ENCODE measurements at places on chromosomes 11 and 22.

DNA sequence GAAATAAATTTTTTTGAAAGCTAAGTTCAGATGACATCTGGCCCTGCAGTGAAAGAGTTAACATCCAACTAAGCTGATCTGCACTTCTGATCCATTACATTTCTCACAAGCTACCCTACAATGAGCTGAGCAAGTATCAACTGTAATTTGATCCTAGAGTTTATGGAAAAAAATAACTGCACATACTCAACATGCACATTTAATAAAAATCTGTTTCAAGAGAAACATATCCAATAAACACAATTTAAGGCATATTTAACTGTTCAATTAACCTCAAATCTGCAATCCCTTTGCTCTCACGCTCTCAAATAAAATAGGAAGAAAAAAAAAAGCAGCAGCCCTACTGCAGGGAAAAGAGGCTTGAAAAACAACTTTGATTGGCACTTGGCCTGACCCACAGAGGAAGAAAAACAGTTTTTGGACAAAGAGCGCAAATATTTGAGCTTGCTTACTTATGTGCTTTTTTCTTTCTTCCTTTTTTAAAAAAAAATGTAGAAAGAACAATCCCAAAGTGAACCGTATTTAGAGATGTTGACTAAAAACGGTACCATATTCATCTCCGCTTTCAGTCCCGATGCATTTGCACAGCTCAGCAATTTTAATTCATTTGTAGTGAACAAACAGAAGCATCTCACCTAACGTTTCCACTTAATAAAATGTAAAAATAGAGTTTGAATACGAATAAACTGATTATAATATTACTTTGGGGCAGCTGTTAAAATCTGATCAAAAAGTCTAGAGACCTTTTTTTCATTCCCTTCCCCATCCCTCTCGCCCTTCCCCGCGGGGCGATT is 1.6 kb downstream of the SESN3 start:
- DNase-seq, result peak; percentile 41

GRCh38 chr11:127675581-127675980 is 675.0 kb upstream of the KIRREL3 start:
- no peak for DNase-seq

DNA sequence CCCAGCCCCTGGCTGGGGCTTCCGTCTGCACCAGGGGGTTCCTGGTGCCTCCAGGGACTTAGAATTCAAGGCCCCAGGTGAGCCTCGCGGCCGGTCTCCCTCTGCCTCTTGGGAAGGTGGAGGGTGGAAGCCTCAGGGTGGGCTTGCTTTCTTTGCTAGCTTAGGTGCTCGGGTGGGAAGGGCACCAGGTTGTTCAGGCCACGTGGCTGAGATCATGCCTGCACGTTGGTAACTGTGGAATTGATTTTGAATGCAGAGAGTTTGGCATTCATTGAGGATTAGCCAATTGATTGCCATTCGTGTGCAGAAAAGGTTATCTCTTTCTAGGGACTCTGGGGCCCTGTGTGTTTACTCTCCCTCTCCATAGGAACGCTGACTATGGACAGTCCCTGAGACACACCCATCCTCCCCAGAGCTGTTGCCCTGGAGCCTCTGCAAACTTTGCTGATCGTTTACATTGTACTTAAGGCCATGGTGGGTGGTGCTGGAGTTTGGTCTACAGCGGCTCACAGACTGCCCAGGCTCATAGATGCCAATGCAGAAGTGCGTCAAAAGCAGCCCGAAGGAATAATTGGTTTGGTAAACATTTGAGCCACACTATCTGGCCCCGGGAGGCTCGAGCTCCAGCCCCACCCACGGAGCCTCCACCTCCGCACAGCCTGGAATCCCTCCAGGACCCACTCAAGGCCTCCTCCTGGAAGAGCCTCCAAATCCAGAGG is 1457.7 kb downstream of the BRD1 start:
- DNase-seq, result no peak

GRCh38 chr11:78199653-78200015 is 10.9 kb downstream of the USP35 start:
- DNase-seq, result no peak

DNA sequence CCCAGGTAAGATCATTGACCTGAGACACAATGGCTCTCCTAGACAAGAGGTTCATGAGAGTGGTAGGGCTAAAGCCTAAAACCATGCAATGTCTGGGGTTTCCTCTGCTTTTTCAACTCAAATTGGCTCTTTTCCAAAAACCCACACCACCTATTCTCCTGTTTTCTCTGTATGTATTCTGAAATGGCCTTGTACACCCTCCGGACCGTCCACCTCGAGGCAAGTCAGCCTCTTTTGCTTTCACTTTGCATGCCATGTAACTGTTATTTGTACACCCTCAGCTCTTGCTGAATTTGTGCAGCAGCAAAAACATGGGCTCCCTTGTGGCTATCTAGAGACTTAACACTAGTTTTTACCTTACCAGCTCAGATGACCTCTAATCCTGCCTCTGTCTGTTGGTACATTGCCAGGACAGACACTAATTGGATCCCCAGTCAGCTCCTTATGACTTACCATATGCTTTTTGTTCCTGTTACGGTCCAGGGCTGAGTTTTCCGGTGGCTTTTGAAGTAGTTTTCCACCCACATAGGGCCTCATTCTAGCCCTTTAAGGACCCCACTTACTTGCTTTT is 288.0 kb downstream of the SBF2 start:
- DNase-seq, result no peak

DNA sequence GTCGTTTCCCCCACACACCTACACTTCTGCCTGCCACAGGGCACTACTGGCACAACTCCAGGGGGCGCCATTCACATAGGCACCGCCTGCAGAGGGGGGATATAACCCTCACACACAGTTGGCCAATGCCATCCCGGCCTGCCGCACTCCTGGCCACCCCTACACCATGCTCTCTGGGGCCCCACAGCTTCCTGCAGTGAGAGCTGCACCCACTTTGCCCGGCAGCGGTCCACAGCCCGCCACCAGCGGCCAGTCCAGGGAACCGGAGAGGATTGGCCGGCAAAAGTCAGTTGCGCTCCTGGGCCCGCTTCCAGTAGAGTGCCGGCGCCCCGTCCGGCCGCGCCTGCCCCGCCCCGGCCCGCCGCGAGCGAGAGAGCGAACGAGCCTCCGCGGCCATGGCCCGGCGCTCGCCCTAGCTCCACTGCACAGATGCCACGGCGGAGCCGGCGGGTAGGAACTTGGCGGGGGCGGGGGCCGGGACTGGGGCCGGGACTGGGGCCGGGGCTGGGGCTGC is 25.6 kb upstream of the SUSD2 start:
- DNase-seq, result peak; percentile 84

GRCh38 chr11:95599959-95600586 is 189.5 kb downstream of the FAM76B start:
- no peak for DNase-seq

GRCh38 chr11:64382586-64382985 is 23.6 kb downstream of the RPS6KA4 start:
- no peak for DNase-seq

GRCh38 chr22:28174509-28174908 is 255.5 kb upstream of the PITPNB start:
- DNase-seq, result no peak

DNA sequence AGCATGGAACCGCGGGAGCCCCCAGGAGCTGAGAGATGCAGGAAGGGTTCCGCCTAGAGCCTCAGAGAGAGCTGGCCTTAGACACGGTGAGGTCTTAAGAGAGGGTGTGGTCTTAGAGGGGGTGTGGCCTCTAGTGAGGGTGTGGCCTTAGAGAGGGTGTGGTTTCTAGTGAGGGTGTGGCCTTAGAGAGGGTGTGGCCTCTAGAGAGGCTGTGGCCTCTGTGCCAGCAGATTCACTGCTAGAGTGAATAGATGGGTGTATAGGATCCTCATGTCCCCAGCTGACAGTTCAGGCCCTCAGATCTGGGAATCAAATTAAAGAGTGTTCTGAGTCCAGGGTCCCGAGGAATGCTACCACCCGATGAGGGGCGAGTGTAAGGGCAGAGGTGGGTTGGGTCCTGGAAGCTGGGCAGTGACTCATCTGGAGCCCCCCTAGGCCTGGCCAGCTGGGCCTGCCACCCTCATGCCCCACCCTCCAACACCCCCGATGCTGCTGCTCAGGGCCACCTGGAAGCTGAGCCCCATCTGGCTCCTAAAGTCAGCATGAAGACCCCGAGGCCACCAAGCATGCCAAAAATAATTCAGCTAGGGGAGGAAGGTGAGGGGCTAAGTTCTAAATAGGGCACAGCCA is 49.5 kb downstream of the IGF2 start:
- no peak for DNase-seq

DNA sequence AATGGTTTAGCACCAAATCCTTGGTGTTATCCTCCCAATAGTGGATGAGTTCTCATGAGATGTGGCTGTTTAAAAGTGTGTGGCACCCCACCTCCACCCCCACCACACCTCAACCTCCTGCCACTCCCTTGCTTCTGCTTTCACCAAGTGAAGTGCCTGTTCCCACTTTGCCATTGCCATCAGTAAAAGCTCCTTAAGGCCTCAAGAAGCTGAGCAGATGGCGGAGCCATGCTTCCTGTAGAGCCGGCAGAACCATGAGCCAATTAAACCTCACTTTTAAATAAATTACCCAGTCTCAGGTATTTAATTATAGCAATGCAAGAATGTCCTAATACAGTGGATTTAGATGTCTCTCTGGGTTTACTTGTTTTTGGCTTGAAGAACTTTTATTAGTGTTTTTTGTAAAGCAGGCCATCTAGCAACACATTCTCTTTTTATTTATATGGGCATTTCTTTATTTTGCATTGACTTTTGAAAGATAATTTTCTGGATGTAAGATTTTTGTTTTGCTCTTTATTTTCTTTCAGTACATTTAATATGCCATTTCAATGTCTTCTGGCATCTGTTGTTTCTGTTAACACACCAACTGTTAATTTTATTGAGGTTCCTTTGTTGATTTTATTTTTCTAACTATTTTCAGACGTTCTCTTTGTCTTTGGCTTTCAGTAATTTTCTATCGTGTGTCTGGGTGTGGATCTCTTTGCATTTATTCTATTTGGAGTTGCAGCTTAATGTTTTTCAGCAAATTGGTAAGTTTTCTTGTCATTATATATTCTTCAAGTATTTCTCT is 724.5 kb upstream of the CNTN5 start:
- DNase-seq, result no peak

GRCh38 chr22:47022475-47022874 is 260.0 kb downstream of the TBC1D22A start:
- DNase-seq, result no peak

- DNase-seq, result no peak
Observed at GRCh38 chr11:7696424-7696823, 9.9 kb downstream of the OVCH2 start.

- no peak for DNase-seq
Observed at GRCh38 chr11:68857037-68857586, 15.4 kb upstream of the CPT1A start.

GRCh38 chr11:124674571-124674970 is 867 bp downstream of the SPA17 start:
- no peak for DNase-seq

DNA sequence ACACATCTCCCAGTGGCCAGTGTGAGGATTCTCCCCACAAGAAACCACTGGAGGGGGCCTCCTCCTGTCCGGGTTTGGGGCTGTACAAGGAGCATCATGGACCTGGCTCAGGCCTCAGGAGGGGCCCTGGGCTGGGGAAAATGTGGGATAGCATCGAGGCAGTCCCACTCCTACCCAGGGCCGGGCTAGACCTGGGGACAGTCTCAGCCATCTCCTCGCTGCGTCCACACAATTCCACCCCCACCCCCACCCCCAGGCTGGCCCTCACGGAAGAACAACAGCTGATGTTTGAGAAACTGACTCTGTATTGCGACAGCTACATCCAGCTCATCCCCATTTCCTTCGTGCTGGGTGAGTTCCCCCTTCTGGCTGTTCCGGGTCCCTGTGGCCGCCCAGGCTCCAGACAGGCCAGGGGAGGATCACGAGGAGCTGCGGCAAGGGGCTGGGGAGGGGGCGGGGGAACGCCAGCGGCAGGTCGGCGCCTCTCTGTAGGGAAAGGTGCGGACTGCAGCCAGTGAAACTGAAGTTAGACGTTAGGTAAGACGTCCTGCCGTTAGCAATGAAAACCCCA is 4.8 kb downstream of the BEST1 start:
- peak; percentile 93 for DNase-seq

- DNase-seq, result peak; percentile 53
Observed at GRCh38 chr11:94776351-94777321, 8.5 kb downstream of the AMOTL1 start.

- peak; percentile 39 for DNase-seq
Observed at GRCh38 chr22:25139062-25139461, 60.6 kb upstream of the CRYBB3 start.

- DNase-seq, result no peak
Observed at GRCh38 chr22:47205554-47205953, 443.1 kb downstream of the TBC1D22A start.

DNA sequence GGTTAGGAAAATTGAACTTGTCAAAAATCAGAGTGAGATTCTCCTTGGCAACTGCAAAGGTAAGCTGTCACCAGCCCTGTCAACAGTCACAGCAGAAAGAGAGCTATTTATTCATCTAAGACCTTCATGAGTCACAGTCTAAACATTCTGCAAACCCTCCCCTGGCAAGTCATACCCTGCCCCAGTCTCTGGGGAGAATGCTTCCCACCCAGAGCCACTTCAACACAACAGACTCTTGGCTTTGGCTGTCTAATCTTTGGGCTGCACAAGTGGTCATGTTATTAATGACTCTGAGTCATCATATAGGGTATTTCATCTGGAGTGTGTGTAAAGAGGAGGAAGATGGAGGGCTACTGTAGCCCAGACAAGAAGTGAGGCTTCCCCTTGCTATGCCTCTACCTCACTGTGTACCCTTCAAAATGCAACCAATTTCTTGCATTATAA is 153.4 kb downstream of the CCDC34 start:
- DNase-seq, result peak; percentile 87

DNA sequence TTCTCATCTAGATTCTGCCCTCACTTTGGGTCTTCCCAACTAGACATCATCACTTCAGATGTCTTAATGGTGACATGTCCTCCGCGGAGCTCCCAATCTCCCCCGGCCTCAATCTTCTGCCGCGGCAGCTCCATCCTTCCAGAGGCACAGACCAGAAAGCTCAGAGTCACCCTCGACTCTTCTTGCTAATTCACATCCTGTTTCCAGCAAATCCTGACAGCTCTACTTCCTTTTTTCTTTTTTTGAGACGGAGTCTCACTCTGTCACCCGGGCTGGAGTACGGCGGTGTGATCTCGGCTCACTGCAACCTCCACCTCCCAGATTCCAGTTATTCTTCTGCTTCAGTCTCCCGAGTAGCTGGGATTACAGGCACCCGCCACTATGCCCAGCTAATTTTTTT is 54.5 kb downstream of the CACNG2 start:
- DNase-seq, result no peak

GRCh38 chr11:10632483-10632882 is 61.1 kb downstream of the IRAG1 start:
- DNase-seq, result no peak

DNA sequence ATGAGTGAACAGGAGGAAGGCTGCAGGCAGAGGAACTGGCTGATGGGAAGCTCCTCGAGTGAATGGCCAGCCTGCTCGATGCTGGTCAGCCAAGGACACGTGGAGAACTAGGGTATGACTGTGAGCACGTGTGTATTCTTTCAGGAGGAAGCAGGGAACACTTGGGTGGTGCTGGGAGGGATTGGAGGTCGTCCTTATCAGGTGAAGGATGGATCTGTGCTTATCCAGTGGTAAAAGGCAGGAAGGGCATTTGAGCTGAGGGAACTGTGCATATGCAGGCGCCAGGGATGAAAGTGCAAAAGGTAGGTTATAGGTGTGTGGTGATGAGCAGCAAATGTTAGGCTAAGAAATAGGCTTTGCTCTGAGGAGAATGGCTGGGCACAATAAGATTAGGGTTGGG is 9.7 kb upstream of the SLCO2B1 start:
- DNase-seq, result no peak

- DNase-seq, result no peak
Observed at GRCh38 chr22:49861642-49862495, 8.2 kb downstream of the ZBED4 start.

- DNase-seq, result no peak
Observed at GRCh38 chr11:134587345-134587744, 175.3 kb upstream of the B3GAT1 start.
